ENCODE measurements at places on chromosomes 4 and X. TPM values are rescaled to one million over a fixed set of nuclear protein-coding genes. Genes with fewer than 3 reads are reported as not detected.

DNA sequence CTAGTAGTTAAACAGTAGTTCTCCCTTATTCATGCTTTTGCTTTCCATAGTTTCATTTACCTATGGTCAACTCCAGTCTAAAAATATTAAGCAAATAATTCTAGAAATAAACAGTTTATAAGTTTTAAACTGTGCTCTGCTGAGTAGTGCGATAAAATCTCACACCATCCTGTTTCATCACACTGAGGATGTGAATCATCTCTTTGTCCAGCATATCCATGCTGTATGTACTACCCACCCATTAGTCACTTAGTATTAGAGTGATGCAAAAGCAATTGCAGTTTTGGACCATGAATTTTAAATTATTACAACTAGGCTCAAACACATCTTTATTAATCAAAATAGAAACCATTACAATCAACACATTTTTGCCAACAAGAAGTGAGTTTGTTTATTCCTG lies 187.4 kb downstream of the TEX13C start:
- no peak for DNase-seq

DNA sequence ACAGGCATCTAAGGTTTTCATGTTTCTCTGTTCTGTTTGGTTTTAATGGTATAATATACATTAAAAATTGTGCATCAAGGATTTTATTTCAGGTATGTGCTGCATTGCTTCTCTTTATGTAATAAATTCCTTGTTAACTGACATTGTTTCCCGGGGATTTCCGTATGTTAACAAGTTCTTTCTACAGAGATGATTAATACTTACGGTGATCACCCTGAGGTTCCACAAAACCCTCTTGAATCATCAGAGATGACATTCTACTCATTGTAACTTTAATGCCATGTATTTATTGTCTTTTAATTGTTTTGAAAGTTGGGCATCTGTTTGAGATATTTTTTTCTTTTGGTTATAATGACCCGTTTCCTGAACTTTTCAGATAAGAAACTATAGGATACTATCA lies 37.5 kb downstream of the ARHGAP10 start:
- no peak for DNase-seq

GRCh38 chrX:96838537-96838936 lies 45.2 kb upstream of the RPA4 start:
- DNase-seq: no peak

DNA sequence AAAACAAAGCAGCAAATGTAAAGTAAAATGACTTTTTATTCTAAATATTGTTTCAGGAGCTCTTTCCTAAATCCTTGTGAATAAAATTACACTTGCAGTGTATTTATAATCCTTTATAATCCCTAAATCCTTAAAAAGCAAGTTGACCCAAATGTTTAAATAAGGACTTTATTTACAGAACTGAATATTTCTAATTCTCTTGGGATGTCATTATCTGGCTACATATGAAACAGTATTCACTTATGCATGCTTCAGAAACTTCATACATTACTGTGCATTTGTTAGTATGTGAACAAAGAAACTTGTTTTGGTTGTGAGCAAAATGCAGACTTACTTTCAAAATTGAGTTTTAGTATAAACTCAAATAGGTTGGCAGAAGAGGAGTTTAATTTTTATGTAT lies 49.2 kb downstream of the PTTG2 start:
- DNase-seq: no peak

GRCh38 chr4:140673729-140674128 lies 82.5 kb downstream of the TBC1D9 start:
- DNase-seq: no peak

DNA sequence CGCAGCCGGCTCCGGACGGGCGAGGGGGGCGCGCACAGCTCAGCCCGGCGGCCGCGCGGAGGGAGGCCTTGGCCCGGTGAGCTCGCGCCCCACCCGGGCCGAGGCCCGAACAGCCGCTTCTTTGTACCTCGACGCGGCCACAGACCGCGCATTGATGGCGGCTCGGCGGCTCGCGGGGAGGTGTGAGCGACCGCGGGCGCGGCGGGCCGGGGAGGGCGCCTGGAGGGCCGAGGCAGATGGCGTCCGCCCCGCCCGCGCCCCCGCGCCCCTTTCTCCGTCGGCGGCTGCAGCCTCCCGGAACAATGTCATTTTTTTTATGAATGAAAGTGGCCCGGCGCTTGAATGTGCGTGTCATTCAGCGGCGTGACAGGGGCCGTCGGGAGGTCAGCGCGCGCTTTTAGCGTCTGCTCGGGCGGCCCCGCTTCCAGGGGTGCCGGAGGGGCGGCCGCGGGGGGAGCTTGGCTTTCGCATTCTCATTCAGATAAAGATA lies 1.8 kb downstream of the FGFR3 start:
- DNase-seq: no peak

DNA sequence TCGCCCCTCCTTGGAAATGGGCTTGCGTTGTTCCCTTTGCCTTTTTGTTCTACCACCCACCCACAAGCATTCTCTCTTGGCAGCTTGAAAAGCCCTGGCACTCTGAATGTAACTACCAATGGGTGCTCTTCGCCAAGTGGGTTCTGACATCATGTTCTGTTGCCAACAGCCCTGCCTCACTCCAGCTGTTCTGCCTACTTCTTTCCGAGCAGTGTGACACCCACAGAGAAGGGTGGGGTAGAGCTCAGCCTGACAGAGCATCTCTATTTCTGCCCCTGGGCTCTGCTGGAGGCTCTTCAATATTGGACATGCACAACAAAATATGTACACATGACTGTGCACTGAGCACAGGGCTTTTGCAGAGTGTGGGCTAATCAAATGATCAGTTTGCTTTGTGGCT lies 15.6 kb upstream of the EXOSC9 start:
- DNase-seq: no peak

DNA sequence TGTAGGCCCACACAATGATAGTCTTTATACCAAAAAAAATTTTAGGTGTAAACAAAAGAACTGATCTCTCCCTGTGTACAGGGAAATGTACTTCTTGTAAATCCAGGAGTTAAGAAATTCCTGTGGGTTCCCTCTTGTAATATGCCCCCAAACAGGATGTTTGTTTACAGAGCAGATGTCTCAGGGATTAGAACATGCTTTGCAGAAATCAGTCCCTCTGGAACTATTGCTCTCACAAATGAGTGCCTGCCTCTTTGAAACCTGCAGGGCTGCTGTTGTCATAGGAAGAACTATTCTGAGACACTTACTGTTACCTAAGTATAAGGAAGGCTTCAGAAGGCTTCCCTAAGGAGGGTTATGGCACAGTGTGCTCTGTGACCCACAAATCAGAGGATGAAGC lies 35.6 kb downstream of the PAK3 start:
- DNase-seq: no peak

DNA sequence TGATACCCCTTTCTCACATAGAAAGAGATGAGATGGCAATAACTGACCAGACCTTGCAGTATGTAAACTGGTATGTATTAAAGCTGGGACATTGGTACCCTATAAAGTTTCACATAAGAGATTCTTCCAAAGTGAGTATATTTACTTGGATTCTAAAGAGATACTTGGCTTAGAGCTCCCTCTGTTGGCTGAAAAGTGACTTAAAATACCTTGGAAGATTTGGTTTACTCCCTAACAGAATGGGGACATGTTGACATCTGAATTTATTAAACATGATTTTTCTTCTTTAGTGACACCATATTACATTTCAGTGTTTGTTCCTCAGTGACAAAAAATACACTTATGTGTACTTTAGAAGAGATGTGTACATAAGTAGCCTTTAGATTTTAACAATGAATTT lies 47.9 kb upstream of the RGN start:
- no peak for DNase-seq

DNA sequence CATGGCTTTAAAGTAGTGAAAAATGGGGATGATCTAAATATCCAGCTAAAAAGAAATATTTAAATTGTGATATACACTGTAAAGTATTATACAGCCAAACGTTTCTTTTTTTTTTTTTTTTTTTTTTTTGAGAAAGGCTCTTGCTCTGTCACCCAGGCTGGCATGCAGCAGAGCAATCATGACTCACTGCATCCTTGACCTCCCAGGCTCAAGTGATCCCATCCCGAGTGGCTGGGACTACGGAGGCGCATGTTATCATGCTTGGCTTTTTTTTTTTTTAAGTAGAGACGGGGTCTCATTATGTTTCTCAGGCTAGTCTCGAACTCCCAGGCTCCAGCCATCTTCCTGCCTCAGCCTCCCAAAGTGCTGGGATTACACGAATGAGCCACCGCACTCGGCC lies 17.1 kb downstream of the SMIM14 start:
- DNase-seq: no peak

DNA sequence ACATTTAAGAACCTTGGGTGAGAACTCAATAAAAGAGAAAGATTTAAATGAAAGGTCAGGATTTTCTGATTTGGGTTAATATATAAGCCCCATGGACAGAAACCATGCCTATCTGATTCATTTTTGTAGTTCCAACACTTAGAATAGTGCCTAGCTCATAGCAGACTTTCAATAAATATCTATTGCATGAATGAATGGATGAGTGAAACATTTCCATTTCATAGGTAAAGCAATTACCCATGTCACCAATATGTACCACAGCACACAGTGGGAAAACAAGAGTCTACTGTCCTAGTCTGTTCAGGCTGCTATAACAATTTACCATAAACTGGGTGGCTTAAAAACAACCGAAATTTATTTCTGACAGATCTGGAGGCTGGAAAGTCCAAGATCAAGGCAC lies 63.9 kb upstream of the PTPN13 start:
- no peak for DNase-seq

DNA sequence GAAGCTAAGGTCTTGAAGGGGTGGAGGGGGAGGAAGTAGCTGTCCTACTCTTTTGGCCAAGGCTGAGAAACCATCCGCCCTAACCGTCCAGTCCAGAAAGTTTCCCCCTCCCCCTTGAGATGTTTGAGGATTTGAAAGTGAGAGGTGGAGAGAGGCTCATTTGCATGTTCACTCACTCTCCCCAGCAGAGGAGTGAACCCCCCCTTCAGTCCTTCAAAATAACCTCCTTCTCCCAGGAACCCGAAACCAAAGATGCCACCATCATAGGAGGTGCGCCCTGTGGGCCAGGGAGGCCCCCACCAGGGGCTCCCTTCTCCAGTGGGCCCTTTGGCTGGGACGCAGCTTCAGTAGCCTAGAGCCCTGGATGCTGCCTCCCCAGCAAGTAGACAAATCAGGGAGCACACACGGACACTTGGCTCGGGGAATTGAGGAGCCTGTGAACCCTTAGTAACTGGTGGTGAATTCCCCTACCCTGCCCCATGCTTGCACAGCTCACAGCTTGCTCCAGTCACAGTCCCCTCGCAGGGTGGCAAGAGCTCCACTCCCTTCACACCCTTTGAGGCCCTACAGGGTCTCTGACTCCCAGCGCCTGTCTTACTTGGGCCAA lies 25.6 kb downstream of the ELF4 start:
- no peak for DNase-seq

DNA sequence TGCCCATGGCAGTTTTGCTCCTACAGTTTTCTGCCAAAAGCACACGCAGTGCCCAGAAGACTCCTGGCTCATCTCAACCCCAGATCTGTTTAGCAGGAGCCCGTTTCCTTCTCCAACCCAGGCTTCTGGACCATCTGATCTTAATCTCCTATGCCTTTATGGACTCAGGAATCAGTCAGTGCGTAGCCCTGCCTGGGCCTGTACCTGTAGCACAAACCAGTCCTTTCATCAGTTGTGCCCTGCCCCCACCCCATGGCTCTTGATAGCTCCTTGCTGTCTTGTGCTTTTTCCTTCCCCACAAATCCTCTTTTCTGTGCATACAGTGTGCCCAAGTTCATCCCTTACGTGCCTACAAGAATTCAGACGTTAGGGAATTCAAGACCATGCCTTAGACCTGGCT lies 1.5 kb downstream of the ZNF718 start:
- no peak for DNase-seq

- no peak for DNase-seq
Observed at GRCh38 chr4:37054531-37055077, 189.9 kb upstream of the NWD2 start.

DNA sequence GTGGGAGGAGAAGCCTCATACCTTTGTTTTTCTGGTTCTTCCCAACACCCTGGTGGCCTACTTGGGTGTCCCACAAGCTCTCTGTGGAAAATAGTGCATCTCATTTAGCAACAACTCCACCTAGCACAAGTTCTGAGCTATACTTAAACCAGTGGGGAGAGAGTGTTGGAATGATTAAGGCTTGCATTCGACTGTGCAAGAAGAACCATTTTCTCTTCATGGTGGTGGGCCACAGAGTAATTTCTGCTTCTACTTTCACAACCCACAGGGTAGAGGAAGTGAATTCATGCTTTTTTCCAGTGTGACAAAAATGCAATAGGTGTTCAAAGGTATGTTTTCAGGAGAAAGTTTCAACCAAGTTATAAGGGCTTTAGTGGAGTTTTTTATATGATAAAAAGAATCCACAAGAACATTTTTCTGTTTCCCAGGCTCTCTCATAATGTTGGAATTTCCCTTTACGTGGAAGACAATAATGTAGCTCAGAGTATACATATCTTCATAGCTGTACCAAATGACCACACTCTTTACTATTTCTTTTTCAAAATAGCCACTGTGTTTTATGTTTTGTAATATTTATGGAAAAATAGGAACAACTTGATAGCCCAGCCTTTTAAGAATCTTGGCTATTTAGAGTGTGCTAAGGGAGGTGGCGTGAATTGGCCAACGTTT lies 80.3 kb upstream of the HHIP start:
- DNase-seq: no peak

DNA sequence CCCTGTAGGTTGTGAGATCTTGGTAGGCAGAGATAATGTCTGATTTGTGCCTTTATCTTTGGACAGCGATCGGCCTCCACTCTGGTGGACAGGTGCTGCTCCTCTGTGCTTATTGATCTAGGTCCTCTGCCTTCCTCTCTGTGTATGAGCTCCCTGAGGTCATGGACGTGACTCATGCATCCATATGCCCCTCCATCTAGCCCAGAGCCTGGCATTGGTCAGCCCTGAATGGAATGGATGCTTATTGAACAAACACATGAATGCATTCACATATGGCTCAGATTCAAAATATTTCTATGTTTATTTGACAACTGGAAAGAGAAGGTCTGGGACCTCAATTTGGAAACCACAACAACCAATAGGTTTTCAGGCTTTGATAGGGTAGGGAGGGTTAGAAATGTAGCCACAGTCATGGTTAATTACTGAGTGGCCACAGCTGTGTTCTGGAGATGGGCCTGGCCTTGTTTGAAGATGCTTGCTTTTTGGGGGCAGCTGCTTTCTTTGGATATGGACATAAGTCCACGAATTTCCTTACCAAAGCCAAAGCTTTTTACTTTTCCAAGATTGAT lies 76.2 kb downstream of the SEL1L3 start:
- DNase-seq: no peak

- DNase-seq: no peak
Observed at GRCh38 chr4:100428051-100428450, 89.8 kb downstream of the EMCN start.

DNA sequence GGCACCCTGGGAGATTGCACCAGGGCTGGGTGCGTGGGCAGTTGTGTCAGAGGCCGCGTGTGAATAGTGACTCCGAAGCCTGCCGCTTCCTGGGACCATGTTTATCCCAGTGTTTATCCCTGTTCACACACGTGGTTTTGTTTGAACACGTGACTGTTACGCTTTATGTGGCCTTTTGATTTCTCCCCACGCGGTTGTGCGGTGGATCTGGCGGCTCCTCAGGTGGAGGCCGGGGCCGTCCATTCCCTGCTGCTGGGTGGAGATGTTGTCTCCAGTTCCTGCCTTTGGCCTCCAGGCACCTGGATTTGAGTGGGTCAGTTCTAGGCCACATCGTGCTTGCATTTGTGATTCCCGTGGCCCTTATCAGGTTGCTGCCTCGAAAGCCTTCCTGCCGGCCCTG lies 35.1 kb downstream of the NELFA start:
- no peak for DNase-seq

RBMXL3 gene
- not detected for total RNA-seq

SLC7A11 gene
- total RNA-seq: 3.0 TPM

IL2 gene
- total RNA-seq: not detected

GPRASP3 gene
- total RNA-seq: 8.5 TPM

GSPT2 gene
- 15.9 TPM for total RNA-seq

BEND4 gene
- total RNA-seq: 0.38 TPM

RASL11B gene
- 22.7 TPM for total RNA-seq
